Activated T-cell treated with anti-CD3 and anti-CD28 coated beads, Interleukin-2, amount 50 U/mL, for 72 hours (primary cell): ENCODE measurements at places on chromosomes 16 and 17.

GRCh38 chr17:65677932-65678331, 116.5 kb upstream of the AXIN2 start:
- no peak overlapping the region for H3K27ac ChIP-seq
- no peaks in the 10 kb centered on the region for H3K27me3 ChIP-seq
- DNase-seq, result no peak

DNA sequence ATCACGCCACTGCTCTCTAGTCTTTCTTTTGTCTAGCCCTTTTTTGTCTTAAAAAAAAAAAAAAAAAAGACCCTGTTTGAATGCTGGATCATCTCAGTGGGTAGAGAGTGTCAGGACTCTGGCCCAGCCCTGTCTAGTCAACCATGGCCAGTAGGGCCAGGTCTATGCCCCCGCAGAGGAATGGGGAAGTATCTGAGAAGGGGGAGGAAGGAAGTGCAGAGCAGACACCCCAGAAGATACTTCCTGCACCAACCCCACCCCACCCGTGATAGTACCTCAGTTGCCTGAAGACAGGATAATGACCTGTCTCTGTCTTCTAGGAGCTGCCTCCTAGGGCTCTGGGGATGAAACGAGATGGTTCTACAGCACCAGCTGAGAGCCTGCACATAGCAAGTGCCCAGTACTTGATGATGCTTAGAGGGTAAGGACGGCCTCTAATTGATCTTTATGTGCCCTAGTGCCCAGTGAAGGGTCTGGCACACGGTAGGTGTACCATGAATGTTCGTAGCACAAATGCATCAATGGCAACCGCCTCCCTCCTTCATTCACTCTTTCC, 55.4 kb downstream of the ABAT start:
- no peaks in the 10 kb centered on the region for H3K27me3 ChIP-seq
- no peak for DNase-seq
- H3K4me3 ChIP-seq, result no peak overlapping the region
- H3K36me3 ChIP-seq, result peaks cover 2% of the 10 kb centered on the region
- peaks cover 11% of the 10 kb centered on the region for H3K4me1 ChIP-seq

- peak overlapping the region; percentile 94 for H3K27ac ChIP-seq
- peaks cover 88% of the 10 kb centered on the region for H3K4me1 ChIP-seq
- peak overlapping the region; percentile 91 for H3K4me3 ChIP-seq
These were observed 840 bp downstream of the ADCY7 start for GRCh38 chr16:50267151-50267631.

GRCh38 chr16:73268366-73268993, 220.6 kb upstream of the ZFHX3 start:
- no peaks in the 10 kb centered on the region for H3K4me1 ChIP-seq
- no peaks in the 10 kb centered on the region for H3K36me3 ChIP-seq
- no peak for DNase-seq
- H3K4me3 ChIP-seq, result no peak overlapping the region
- no peaks in the 10 kb centered on the region for H3K27me3 ChIP-seq
